ENCODE measurements at places on chromosomes 12 and 14. TPM values are rescaled to one million over a fixed set of nuclear protein-coding genes. Genes with fewer than 3 reads are reported as not detected.

KRT6C gene
- not detected for total RNA-seq

- no peak for DNase-seq
These were observed 49.2 kb downstream of the FGD4 start for GRCh38 chr12:32448586-32448985.

KLRC2 gene
- not detected for total RNA-seq

DNA sequence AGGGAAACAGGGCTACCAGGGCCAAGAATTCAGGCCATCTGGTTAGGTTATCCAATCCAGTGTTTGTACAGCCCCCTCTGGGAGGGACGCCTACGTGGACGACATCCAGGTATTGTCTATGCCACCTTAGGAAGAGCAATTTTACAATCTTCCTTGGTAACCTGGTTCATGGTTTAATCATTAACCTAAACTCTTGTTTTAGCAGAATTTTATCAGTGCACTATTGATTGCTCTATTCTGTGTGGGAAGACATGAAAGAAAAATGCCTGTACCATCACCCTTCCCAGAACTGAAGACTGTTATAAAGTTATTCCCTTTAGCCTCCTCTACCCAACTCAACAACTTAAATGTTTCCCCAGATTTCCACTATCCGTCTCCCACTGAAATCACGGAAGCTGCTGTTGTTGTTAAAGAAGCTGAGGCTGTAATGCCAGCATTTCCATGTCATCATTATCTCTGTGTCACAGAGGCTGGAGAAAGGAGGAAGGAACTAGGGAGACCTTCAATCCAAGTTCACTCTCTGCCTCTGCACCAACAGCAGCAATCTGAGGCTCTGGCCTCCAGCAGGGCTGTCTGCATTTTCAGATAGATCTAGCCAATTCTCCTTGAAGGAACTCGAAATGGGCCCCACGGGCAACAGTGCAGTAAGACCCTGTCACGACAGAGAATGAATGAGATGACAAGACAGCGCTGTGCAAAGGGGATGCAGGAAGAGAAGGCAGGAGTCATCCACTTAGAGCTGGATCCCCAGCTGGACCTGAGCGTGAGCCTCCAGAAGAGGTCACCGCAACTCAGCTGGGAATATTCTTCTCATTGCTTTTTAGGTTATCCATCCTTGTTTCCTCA lies 183.4 kb upstream of the GZMB start:
- DNase-seq: no peak

NOVA1 gene
- total RNA-seq: 6.9 TPM

- no peak for DNase-seq
These were observed 50.0 kb downstream of the FIGNL2 start for GRCh38 chr12:51798501-51798900.

GRCh38 chr14:53355581-53356112 lies 202.5 kb upstream of the DDHD1 start:
- peak; percentile 77 for DNase-seq

GRCh38 chr14:77507762-77508161 lies 9.1 kb upstream of the ISM2 start:
- no peak for DNase-seq

- DNase-seq: no peak
These were observed 1131.1 kb downstream of the TMEM121 start for GRCh38 chr14:106657460-106657859.

Measured in H7 (cell line).